K562 (cell line): ENCODE measurements at places on chromosomes 16 and 17.
A peak's percentile ranks its signal among the peaks of the same experiment; 100 is the strongest.

- no peak for DNase-seq
Measured at GRCh38 chr16:1334739-1335138, 1.3 kb downstream of the BAIAP3 start.

DNA sequence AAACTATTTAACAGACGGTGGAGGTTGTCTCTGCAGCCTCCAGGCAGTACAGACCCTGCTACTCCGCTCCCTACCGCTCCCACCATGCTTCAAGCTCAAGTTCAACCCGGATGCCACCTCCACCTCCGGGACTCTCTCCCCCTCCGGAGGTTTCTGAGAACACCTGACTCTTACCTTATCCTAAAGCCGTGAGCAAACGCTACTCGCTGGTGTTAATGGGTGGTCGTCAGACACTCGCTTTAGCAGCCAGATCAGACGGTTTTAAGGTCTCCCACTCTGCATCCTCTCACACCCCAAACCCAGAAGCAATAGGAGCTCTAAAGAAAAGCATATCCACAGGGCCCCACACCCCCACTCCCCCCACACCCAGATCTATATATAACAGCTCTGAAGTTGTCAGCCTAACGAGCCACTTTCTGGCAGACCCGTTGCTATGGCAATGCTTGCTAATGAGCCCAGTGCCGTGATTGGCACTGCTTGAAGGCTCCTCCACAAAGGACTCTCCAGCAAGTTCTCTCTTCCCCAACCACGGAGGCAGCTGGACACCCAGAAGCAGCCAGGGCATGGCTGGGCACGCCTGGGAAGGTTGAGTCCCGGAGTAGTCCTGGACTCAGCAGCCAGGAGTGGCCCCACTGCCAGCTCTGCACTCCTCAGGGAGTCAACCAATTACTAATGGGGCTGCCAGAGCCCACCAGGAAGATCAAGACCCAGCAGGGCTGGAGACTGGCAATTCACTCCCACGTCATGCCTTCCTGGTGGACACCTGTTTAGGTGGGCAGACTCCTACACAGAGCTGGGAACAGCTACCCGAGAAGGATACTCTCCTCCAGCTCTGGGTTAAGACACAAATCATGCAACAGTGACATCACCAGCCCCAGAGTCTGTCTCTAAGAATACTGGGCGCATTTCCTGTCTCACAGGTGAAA, 121.2 kb upstream of the RCVRN start:
- DNase-seq = no peak

GRCh38 chr17:9676084-9676483, 30.8 kb downstream of the USP43 start:
- DNase-seq = no peak

- no peak for DNase-seq
Measured at GRCh38 chr17:17853811-17854447, 17.1 kb upstream of the SREBF1 start.

GRCh38 chr17:7285679-7286078, 4.2 kb downstream of the SLC2A4 start:
- DNase-seq = no peak

GRCh38 chr17:57215317-57215716, 41.0 kb upstream of the MSI2 start:
- no peak for DNase-seq

DNA sequence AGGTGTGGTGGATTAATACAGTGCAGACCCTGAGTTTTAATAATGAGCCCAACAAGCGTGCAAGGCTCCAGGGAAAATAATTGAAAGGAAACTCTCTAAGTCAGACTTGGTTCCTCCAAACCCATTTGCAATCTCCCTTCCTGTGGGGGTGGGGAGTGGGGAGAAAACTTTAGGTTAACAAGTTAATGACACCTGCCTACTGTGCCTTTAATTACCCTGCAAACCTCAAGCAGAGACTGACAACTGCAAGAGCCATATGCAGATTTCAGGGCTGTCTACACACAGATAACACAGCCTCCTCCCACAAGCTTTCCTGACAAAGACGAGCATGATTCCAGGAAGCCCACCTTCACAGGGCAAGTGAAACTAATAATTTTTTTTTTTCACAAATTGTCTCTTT, 359.3 kb downstream of the HS3ST4 start:
- DNase-seq = no peak

GRCh38 chr17:74493331-74493833, 26.9 kb downstream of the CD300A start:
- DNase-seq = peak; percentile 68

- no peak for DNase-seq
Measured at GRCh38 chr16:75491876-75492275, 3.4 kb downstream of the CHST6 start.

DNA sequence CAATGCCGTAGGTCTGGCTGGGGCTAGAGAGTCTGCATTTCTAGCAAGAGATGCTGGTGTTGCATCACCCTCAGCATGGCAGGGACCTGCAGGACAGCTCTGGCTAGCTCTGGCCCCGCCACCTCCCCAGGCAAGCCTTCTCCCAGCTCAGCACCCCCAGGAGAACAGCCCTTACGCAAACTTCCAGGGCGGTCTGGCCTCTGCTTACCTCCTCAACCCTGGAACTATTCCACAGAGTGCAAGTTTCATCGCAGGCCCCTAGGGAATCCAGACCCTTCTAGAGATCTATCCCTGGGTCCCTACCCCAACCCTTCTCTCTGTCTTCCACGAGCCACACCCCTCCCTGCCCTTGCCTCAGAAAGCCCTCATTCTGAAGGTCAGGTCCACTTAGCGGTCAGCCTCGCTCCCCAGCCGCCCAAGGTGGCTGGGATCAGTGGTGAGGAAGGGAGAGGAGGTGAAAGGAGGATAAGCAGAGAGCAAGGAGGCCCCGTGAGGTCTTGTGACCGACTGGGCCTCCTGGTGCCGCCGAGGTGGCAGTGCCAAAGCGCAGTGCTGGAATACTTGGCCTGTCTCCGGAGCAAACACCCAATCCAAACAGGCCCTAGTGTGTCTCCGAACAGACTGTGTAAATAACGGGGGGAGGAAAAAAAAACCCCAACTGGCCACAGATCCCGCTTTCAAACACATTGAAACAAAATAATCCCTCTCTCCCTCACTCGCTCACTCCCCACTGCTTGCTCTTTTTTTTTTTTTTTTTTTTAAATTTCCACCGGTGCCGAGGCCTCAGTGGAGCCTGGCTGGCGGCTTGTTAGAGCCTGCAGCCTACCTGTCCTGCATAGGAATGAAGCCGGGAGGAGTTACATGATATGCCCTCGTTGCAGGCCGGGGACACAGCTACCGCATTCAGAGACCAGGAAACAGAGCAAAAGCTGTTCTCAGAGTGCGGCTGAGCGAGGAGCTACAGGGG, 380.9 kb downstream of the SOX9 start:
- no peak for DNase-seq

DNA sequence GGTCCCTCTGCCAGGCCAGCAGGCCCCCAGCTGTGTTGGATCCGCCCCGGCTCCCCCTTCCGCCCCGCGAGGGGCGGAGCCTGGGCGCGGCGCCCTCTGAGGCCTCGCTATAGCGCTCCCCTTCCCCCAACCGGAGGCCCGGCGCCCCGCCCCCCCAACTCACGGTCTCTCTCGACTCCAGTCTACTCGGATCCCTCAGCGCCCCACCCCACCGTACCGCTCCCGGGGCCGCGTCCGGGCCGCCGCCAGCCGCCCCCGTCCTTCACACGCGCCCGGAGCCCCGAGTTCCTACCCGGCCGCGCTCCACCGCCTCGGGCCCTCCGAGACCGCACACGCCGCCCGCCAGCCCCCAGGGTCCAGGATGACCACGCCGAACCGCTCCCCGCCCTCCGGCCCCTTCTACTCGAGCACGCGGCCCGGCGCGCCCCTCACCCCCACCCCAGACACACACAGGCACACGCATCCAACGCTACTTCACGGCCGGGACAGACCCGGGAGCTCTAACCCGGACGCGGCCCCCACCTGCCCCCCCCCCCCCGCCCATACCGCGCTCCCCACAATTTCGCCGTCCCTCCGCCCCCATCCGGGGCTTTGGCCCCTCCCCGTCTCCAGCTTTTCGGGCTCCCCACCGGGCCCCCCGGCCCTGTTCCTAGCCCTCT, 1.4 kb downstream of the PHF23 start:
- peak; percentile 89 for DNase-seq

DNA sequence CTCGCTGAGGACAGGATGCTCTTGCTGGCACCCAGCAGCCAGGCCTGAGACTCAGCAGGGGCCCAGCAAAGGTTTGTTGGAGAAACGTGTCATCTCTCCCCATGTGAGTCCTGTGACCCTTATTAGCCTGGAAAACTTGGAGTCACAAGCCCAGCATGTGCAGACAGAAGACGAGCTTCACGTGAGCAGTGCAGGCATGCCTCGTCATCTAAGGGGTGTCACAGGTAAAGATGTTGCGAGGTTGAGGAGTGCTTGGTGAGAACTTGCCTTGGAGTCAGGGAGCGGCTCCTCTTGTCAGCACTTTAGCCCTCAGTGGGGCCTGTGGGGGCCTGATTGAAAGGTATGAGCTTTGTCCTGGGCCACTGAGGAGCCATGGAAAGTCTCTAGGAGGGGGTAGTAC, 2.1 kb upstream of the CTRL start:
- DNase-seq = no peak

DNA sequence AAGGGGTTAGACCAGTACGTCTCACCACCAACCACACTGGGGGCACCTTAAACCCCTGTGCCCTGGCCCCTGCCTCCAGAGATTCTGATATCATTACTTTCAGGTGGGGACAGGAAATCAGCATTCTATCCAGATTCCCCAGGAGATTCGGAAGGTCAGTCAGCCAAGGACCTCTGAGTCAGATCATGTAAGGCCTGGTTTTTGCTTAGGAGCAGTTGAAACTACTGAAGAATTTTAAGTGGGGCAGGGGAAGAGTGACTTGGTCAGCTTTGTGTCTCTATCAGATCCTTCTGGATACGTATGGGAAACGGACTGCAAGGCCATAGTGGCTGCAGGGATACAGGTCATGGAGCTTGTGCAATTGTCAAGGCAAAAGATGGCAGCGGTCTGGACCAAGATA, 9.0 kb downstream of the EMP2 start:
- no peak for DNase-seq

GRCh38 chr17:35079547-35080423, 16.3 kb upstream of the RFFL start:
- no peak for DNase-seq

- DNase-seq = peak; percentile 99
Measured at GRCh38 chr16:81095953-81096714, at the start of gene GCSH. Gene GCSH, minus strand, starts transcription at chr16:81096395. Its CDS starts 117 bp downstream, at chr16:81096278.

DNA sequence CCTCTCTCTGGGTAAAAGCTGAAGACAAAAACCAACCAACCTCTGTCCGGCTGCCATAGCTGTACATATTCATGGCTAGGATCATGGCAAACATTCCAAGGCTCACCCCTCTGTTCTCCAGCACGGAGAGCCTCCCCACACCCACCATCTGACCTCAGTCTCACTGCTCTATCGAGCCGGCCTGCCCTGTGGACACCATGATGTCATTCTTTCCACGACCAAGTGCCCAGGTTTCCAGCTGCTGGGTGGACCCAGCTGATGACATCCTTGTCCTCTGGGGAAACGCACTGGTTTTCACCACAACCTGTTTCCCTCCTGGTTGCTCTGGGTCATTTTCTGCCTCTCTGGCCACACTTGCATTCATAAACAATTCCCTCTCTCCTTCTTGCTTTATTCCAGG, 67.7 kb downstream of the NDEL1 start:
- DNase-seq = no peak
